ENCODE measurements at places on chromosomes 3 and 15. TPM values are rescaled to one million over a fixed set of nuclear protein-coding genes. Genes with fewer than 3 reads are reported as not detected.

DNA sequence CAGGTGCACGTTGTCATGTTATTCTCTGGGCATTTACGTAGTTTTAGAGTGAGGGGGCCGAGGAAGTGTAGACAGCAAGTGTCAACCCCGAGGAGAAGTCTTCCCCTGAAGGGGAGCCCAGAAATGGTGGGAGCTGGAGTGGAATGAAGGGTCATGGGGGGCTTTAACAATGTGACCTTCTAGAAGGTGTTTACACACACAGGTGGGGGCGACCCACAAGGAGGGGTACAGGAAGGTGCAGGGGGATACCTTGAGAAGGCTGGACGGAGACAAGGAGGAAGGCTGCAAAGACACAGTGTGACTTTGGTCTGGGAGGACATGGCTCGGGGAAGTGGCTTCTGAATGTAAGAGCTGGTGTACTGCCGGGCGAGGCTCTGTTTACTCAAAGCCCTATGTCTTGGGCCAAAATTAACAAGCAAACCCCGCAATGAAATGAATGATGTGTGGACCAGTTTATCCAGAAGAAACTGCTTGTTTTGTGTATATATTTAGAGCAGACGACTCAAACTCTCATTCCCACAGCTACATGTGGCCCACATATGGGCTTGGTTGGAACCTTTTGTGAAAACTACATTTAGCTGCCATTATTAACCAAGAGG lies 18.7 kb downstream of the TRPM1 start:
- no peak for DNase-seq

- DNase-seq: peak; percentile 93
These were observed 12.9 kb downstream of the B3GNT5 start for GRCh38 chr3:183265834-183266417.

DNA sequence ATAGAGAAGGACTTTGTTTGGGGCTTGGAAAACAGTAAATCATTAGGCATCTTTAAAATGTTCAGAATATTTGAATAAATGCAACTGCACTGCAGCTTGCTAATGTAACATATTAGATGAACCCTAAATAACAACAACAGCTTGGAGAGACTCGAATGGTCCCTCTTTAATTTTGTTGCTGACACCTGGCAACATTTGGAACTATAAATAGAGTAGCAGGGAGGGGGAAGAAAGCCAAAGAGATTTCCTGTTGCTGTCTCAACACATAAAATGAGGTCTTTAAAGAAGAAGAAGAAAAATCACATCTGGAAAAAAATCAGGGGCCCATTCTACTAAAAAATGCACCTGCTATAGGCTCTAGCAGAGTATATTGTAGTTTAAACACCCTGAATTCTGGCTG lies 49.9 kb upstream of the DPPA4 start:
- no peak for DNase-seq

The SEC61A1 gene
- total RNA-seq: 469 TPM

- peak; percentile 35 for DNase-seq
These were observed 1462.8 kb upstream of the GBE1 start for GRCh38 chr3:83224101-83224868.

The PDCD10 gene
- 140 TPM for total RNA-seq

GRCh38 chr3:189748046-189748445 lies 116.9 kb downstream of the TP63 start:
- DNase-seq: no peak

The MUC4 gene
- 0.05 TPM for total RNA-seq

DNA sequence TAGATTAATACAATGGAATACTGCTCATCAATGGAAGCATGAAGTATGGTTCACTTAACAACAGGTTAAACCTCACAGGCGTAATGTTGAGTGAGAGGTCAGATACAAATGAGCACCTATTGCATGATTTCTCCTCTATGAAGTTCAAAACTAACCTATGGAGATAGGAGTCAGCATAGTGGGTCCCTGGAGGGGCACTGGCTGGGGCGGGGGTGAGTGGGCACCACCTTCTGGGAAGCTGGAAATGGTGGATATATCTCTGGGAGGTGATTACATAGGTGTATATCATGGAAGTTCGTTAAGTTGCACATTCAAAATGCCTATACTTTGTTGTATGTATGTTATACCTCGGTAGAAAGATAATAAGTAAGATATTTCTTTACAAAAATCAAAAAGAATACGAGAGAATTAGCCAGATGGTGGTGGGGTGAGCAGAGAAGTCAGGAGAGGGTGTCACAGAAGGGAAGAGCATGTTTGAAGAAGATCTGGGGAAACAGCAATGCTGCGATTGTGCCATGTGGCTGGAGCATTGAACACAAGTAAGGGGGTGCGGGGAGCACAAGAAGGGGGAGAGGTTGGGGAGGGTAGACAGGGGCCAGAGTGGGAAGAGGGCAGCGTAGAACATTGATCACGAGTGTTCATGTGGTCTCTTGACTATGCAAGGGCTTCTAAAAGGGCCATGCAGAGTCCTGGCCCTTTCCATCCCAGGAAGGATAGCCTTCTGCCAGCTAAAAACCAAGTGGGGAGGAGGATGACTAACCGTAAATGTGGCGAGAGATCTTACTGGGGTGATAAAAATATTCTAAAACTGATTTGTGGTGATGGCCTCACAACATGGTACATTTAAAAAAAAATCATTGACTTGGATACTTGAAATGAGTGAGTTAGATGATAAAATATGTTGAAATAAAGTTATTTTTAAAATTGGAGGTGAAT lies 30.2 kb downstream of the ITGA11 start:
- DNase-seq: peak; percentile 55

The KY gene
- total RNA-seq: 0.66 TPM

- DNase-seq: no peak
These were observed 430.8 kb downstream of the DIPK2A start for GRCh38 chr3:144402430-144402829.

DNA sequence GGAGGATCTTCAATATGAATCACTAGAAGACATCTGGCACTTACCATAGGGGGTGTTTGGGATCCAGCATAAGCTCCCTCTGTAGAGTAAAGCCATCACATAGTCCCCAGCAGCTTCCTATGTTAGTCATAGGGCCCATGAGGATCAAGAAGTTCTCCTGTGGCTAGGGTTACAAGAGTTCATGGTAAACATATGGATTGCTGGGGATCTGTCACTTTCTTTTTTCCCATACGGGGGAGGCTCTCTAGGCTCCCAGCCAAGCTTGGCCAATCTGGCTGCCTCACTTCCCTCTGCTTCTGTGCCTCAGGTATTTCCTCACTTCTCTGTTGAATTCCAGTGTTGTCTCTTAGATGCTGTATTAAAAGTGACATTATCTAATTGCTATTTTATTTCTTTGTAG lies 597.9 kb downstream of the PDCD6IP start:
- DNase-seq: no peak

GRCh38 chr3:51275111-51275805 lies 109.8 kb upstream of the MANF start:
- no peak for DNase-seq

The LMAN1L gene
- total RNA-seq: not detected

GRCh38 chr15:79872358-79873017 lies 24.3 kb downstream of the MTHFS start:
- peak; percentile 95 for DNase-seq

GRCh38 chr15:34813446-34814190 lies 18.3 kb upstream of the ACTC1 start:
- no peak for DNase-seq

Data from M059J (cell line).